ENCODE measurements at places on chromosomes 2 and 18. TPM values are rescaled to one million over a fixed set of nuclear protein-coding genes. Genes with fewer than 3 reads are reported as not detected.

- no peak for DNase-seq
These were observed 957.0 kb downstream of the CPS1 start for GRCh38 chr2:211513446-211513845.

DNA sequence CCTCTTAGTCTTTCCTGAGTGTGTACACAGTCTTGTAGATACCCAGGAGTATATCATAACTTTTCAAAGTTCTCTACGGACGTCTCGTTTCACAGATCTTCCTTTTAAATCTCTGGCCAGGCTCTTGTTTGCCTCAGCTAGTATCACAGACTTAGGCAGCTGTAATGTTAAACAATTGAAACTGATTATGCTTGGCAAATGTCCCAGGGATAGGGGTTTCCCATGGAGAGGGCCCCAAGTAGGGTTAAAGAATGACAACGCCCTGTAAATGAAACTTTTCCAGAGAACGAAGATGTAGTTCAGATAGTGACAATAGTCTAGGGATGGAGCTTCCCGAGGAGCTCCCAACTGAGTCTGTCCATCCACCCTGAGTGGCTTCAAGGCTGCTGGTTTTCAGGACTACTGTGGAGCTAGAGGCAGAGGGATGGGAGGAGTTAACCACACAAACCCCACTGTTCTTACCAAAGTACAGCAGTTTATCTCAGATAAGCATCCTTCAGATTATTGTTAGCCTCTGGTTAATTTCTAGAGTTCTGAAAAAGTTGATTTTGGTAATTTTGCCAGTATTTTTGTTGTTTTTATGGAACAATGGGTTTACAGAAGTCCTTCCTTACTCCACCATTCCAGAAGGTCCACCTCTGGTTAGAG lies 9.1 kb downstream of the NEURL3 start:
- no peak for DNase-seq

GRCh38 chr2:48562281-48562680 lies 32.3 kb downstream of the STON1 start:
- no peak for DNase-seq

DNA sequence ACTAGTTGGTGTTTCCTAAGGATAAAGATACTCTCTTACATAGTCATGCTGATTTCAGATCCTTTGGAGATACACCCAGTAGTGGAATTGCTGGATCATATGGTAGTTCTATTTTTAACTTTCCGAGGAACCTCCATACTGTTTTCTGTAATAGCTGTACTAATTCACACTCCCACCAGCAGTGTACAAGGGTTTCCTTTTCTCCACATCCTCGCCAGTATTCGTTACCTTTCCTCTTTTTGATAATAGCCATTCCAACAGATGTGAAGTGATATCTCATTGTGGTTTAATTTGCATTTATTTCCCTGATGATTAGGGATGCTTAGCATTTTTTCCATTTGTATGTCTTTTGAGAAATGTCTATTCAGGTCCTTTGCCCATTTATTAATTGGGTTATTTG lies 34.0 kb downstream of the ACTR2 start:
- no peak for DNase-seq

GRCh38 chr18:62693659-62694058 lies 21.7 kb upstream of the PHLPP1 start:
- DNase-seq = no peak

GRCh38 chr2:7567646-7568045 lies 650.4 kb downstream of the RNF144A start:
- no peak for DNase-seq

DNA sequence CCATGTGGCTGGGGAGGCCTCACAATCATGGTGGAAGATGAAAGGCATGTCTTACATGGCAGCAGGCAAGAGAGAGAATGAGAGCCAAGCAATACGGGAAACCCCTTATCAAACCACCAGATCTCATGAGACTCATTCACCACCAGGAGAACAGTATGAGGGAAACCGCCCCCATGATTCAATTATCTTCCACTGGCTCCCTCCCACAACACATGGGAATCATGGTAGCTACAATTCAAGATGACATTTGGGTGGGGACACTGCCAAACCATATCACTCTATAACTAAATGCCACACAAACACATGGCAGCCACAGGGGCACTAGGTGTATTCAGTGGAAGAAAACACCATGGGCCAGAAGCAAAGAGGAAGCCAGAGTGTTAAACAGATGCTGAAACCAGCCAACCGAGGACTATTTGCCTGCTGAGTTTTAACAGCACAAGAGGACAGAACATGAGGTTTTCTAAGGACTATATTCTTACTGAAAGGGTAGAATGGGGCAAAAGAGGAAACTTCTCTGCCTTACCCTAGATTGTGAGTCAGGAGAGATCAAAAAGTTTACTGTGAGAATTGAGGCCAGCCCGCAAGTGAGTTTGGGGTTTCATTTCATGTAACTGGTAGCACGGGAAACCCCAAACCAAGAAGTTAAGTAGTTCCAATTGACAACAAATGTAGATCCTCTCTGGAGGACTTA lies 49.2 kb downstream of the SIGLEC15 start:
- no peak for DNase-seq

Gene RBFA
- 22.8 TPM for total RNA-seq

Gene C2orf68
- total RNA-seq = 25.1 TPM

Gene C2orf15
- not detected for total RNA-seq

- no peak for DNase-seq
These were observed 613.4 kb downstream of the PLCL1 start for GRCh38 chr2:198417836-198418235.

DNA sequence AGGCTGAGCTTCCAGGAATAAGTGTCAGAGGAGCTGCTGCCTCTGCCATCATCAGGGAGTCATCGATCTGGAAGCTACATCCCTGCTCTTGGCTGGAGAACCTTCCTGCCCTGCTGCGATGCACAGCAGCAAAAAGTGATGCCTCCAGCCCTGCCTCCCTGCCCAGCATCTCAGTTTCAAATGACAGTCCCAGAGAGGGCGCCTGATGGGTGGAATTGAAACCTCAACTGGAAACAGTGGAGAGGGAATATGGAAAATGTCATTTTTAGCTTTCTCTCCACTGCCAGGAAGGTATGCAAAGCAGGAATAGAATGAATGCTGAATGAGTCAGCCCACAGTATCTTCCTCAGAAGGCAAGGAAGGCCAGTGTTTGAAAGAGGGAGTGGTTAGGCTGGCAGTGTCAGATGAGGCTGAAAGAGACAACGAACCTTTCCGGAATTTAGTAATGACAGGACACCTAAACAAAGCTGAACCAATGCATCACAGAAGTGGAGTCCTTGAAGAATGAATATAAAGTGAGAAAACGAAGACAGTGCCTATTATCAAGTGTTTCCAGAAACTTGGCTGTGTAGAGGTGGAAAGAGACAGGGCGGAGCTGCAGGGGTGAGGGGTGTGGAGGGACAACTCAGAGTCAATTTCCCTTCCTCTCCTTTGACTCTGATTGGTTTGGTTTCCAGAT lies 153.9 kb upstream of the NDUFV2 start:
- DNase-seq = no peak

DNA sequence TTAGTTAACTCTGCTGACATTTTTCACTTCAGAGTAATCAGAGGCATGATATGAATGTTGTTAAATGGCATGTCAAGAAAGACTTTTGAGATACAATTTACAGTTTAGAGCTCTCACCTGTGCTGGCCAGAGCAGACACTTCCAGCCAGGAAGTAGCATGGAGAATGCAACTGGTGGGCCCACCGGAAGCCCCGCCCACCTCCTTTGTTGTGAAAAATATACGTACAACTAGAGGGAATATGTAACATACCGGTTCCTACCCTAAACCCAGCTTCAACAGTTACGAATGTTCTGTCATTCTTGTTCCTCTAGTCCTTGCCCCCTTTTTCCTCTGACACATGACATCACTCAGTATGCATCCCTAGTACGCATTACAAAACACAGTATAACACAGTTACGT lies 70.2 kb upstream of the ITM2C start:
- DNase-seq = no peak

- no peak for DNase-seq
These were observed 128.8 kb downstream of the MREG start for GRCh38 chr2:215884451-215885087.

DNA sequence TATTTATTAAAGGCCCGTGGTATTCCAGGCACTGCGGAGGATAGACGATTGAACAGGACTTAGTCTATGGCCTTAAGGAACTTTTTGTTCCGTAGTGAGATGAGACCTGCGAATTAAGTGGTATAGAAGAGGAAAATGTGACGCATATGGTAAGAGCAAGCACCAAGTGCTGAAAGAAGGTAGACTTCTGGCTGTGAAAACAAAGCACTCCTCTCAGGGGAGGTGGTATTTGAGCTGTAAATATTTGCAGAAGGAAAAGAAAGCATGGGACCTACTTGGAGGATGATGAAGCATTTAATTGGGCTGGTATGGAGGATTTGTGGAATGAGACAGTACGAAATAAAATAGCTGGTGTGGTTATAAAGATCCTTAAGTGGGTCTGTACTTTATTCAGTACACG lies 62.5 kb downstream of the GPR39 start:
- no peak for DNase-seq

- no peak for DNase-seq
These were observed 65.4 kb downstream of the TTC21B start for GRCh38 chr2:165888171-165888570.

Gene APCDD1
- 38.0 TPM for total RNA-seq

Gene COLEC12
- 7.3 TPM for total RNA-seq

DNA sequence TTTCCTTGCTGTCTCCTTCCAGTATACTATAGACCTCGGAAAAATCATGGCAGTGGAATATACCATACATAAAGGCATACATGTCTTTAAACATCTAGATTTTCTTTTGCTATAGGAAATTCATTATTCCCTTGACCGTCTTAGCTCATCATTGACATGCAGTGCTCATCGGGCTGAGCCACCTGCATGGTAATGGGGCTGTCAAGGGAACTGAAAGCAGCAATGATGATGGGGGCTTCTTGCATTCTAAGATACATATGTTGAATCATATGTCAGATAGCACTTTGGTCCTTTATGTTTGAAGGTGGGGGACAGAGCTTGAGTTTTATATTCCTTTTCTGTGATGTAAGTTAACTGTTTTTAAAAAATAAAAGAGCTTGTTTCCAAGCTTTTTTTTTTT lies 106.6 kb downstream of the ICA1L start:
- DNase-seq = no peak

Gene SCN2A
- total RNA-seq = 0.08 TPM

DNA sequence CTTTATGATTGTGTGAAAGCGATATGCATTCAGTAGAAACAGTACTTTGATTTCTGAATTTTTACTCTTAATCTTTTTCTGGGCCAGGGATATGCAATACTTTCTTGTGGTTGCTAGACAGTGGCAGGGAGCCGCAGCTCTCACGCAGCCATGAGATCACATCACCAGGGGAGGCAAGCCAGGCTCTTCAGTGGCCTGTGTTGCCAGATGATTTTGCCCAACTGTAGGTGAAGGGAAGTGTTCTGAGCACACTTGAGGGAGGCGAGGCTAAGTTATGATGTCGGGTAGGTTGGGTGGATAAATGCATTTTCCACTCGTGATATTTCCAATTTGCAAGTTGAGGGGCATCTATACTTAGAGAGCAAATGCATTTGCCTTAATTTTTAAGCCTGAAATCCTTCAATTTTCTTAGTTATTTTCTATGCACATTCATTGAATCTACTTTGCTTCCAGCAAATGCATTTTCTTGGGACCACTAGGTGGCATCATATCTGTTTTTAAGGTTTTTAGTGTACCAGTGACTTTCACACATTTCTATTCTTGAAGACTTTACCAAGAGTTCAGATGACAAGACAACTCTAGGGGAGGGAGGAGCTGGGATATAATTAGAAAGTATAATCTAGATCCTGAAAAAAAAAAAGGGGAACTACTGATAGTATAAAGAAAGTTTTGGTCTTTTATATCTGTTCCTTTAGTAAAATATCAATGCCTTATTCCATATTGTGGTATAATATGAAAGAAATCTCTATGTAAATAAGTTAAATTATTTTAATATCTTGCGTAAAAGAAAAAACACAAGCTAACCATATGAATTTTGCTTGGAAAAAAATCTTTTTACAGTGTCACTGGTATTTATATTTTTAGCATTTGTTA lies 643.3 kb downstream of the SOCS6 start:
- DNase-seq = no peak

GRCh38 chr2:99975386-99975785 lies 167.0 kb downstream of the AFF3 start:
- DNase-seq = no peak

DNA sequence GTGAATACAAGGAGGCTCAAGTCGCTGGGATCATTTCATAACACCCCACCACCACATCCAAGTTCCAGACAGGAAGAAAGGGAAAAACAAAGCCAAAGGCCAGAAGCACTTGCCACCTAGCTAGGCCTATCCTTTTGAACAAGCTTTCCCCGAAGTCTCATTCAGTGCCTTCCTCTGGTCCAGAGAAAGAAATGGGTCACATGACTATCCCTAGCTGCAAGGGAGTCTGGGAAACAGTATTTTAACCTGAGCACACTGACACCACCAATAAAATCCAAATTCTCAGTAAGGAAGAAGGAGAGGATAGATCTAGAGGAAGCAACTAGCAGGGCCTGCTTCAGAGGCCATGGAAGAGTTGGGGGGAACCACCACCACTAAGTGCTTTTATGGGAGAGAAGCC lies 91.2 kb downstream of the POLR1A start:
- no peak for DNase-seq

DNA sequence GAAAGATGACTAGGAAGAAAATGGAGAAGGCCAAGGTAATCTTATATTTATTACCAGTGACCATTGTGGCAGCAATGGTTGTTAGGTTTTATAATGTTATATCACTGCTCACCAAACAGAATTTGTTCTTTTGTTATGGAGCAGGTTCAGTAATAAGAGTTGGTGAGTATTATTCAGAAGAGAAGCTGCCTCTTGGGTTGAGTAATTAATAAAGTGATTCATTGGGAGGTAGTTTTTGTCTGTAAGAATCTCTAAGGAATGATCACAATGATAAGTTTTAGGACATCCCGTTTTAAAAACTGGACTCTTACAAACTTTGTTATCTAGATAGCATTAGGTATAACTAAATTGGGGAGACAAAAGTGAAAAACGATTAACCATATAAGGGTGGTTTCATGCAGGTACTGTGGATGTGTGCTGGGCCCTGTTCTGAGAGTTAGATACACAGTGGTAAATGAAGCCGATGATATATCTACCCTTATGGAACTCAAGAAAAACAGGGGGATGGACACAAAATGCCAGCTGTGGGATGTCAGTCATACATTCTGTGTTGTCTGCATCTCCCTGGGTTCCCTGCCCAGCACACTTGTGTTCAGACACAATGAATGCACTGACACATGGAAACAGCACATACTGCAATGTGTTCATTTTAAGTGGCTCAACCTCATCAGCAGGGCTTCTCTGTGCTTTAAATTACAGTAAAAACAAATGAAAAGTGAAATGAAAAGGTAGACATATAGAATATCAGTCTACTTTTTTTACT lies 7.5 kb downstream of the MAP4K4 start:
- no peak for DNase-seq

DNA sequence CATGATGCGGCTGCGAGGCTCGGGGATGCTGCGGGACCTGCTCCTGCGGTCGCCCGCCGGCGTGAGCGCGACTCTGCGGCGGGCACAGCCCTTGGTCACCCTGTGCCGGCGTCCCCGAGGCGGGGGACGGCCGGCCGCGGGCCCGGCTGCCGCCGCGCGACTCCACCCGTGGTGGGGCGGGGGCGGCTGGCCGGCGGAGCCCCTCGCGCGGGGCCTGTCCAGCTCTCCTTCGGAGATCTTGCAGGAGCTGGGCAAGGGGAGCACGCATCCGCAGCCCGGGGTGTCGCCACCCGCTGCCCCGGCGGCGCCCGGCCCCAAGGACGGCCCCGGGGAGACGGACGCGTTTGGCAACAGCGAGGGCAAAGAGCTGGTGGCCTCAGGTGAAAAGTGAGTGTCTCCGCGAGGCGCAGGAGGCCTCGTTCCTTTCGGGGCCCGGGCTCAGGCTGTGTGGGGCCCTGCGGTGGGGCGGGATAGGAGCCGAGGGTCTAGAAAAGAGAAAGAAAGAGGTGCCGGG lies 520 bp downstream of the GLS start:
- DNase-seq = no peak

- DNase-seq = no peak
These were observed 10.7 kb downstream of the CD8A start for GRCh38 chr2:86779971-86780370.

All from left ventricle myocardium inferior (tissue), 1 donor.